ENCODE measurements at places on chromosomes 4 and X.
A peak's percentile ranks its signal among the peaks of the same experiment; 100 is the strongest.

DNA sequence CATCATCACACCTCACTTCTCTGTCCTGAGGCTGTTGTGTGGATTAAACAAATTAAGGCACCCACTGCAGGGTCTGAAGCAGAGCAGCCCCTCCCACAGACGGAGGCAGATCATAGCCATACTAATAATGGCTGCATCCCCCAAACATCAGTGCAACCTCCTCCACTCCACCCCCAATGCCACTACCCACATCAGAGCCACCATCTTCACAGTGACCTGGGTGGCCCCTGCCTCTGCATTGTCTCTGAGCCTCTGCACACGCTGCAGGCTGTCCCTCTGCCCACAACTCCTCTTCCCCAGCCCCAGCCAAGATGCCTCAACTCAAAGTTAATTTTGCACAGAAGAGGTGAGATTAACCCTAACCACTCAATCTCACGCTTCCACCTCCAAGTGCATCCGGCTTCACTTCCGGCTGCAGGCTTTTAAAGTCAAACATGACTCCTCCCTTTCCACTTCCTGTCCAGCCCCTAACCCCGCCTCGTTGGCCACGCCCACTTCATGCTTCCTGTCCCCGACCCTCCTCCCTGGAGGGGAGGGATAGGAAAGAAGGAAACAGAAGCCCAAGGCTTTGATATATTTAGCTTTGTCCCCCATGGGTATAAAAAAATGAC, 22.7 kb downstream of the JAKMIP1 start:
- DNase-seq, result peak; percentile 89

DNA sequence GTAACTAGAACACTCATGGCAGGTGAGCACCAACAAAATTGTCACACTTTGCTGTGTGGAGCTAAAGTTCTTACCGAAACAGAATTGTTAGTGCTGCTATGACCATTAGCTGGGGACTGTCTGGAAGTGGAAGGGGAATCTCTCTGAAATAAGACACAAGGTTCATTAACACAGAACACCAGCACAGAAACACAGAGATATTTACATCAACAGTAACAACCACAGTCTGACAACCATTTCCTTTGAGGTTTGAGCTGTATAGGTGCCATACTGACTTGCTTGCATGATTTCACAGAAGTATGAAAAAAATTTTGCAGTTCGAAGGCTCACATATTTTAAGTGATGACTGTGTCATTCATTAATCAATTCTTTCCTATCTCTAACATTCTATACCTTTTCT, 109.8 kb downstream of the NYX start:
- no peak for DNase-seq

- DNase-seq, result no peak
Measured at GRCh38 chrX:150508451-150509367, 59.7 kb upstream of the MTM1 start.

DNA sequence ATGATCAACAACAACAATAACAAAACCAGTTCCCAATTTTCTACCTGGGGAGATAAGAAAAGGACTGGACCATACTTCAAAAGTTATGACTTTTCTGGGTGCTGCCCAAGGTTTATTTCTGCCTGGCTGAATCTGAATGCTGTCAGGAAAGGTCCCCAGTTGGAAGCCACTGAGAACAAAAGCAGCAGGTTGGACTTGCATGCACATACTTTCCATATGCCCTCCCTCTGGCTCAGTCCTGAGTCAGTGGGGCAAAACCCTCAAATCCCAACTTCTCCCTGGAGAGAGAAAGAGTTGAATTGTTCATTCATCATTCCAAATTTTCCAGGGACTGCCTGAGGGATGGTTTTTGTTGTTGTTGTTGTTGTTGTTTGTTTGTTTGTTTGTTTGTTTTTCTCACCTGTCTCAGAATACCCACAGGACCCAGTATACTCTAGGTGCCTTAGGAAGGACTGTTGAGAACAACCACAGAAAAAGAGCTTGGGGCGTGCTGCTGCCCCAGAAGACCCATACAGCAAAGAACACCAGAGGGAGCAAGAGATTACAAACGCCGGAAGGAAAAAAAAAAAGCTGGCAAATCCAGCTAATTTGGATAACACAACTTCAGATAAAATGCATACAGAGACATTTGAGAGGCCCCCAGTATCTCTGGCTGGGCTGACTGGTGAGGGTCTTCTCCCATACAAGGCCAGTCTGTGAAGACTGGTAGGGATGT, 138.9 kb upstream of the INPP4B start:
- DNase-seq, result no peak

DNA sequence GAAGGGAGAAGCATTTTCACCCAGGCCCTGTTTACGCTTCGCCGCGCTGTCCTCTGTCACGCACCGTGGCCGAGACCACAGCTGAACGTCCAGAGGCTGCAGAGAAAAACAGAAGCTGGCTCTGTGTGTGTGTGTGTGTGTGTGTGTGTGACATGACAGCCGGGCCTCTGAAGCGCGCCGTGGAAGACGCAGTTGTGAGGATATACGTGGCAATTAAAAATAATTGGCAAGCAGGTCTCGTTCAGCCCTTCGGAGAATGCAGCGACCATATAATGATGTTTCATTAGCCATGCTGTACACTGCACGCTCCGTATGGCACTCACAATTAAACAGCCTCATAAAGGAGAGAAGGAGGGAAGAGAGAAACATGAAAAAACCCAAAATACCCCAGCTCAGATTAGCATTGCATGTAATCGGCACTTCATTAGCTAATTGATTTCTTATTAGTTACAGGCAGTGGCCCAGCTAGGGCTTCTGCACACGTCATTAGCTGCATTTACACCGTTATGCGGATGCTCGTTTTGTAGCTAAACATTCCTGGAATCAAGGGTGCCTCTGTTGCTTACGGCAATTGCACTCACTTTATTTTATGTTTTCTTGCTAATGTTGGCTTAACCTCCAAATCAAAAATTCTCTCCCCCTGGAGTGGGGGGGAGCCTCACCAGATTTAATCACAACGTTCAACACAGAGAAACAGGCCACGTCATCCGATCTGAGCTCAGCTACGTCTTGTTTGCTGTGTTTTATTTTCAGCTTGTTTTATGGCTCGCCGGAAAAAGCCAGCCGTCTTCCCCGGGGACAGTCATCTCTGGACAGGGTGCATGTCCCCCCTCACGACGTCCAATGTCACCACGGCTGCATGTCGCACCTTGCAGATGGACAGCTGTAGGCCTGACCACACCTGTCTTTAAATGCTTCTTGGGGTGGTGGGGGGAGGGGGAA, 74.6 kb upstream of the SHOX start:
- DNase-seq, result no peak

- no peak for DNase-seq
Measured at GRCh38 chr4:168449719-168450452, 30.4 kb downstream of the DDX60L start.

- DNase-seq, result no peak
Measured at GRCh38 chr4:5018096-5018495, 1.2 kb downstream of the CYTL1 start.

DNA sequence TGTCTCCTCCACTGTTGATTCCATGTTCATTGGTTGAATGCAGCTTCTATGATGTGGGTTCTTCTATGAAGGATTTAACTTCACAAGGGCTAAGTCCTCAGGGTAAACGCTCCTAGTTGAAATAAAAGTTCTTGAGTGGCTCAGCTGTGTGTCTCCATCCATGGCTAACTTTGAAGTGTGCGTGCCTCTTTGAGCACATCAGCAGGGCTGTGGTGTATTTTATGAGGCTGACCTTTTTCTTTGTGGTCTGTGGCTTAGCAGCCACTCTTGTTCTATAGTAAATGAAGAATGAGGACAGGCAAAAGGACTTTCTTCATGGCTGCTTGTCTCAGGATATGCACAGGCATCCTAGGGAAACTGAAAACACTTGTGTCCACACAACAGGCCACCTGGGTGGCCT, 88.5 kb downstream of the KIT start:
- DNase-seq, result no peak

DNA sequence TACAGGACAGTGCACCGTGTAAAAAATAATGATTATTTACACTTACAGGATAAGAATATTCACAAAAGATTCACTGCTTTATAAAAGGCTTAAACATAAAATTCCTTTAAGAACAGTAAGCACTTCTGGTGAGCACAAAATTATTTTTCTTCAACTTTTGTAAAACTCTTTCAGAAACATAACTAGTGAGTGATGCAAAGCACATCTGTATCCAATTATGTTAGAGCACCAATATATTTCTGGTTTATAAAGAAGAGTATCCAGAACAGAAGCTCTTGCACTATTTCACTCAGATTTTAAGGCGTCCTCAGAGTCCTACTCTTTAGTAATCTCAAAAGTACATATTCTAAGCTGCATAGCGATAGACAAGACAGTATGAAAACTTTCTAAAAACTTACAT, 276.0 kb downstream of the C4orf33 start:
- DNase-seq, result no peak
